ENCODE measurements at places on chromosomes 7 and 10.

DNA sequence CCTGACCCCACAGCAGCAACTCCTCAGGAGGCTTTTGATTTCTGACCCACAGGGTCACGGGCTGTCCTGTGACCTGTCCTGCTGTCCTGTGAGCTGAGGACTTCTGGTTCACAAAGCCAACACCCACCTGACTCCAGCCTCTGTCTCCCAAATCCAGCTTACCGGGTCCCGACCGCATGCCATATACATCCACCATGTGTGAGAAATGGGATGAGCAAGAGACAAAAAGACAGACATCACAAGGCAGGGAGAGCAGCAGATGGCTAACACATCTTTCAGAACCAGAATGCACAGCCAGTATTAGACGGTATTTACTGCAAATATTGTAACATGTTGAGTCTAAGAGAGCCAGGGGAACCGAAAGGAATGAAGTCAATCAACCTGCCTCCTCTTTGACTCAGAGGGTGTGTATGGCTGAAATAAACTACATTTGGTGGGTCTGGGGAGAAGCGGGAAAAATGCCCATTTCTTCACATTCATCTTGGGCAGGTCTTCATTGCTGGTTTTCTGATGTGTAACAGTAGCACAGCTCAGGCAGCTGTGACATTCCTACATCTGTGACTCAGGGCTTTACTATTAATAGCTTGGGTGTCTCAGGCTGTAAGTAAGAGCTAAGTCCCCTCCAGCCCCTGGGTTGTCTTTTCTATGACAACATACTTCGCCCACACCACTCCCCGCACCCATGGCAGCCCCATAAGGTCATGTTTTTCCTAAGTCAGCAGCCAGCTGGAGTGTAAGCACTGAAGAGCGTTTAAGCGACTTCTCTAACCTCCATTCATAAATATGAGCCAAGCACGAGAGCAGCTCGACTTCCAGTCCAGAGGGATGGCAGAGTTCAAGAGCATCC is 25.0 kb downstream of the ABLIM1 start:
- DNase-seq, result no peak

DNA sequence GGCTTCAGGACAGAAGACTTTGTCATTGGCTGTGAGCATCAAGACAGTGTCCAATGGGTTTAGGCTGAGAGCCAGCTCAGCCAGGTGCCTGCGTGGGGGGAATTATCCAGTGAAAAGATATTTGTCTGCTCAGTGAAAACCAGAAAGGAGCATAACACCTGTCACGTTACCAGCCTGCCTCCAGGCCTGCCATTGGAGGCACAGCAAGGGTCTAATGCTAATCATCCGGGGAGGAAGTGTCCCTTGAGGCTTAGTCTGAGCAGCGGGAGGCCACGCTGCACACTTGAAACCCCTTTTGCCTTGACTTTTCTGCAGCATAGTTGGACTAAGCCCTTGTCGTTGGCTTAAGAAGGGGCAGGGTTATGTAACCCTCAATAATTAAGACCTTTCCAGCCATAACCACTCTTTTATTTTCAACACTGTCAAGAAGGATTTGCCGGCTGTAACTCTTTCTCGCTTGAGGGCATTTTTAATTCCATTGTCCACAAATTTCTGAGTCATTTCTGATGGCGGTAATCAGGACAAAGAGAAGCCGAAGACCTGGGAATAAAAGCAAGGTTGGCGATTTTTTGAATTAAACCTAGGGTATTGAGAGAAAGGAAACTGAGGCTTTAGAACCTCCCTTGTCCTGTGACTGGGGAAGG is 639.6 kb upstream of the FOXK1 start:
- no peak for DNase-seq

- no peak for DNase-seq
Measured at GRCh38 chr7:47978790-47979144, 648 bp downstream of the HUS1 start.

DNA sequence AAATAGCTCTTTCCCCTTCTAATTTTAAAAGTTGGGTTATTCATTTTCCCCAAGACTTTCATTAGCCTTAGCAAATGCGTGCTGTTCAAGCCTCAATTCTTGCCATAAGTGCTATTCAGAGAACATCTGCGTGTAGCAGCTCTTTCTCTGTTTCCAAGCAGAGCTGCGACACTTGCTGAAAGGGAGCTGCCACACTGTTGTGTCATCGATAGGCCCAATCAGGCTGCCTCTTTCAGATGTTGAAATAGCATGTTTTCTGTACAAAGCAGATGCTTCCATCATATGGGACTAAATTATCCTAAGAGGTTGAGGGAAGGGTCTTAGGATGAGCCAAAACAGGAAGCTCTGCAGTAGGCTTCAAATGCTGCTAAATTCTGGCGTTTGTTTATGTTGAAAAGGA is 220.9 kb upstream of the CDC14C start:
- no peak for DNase-seq

DNA sequence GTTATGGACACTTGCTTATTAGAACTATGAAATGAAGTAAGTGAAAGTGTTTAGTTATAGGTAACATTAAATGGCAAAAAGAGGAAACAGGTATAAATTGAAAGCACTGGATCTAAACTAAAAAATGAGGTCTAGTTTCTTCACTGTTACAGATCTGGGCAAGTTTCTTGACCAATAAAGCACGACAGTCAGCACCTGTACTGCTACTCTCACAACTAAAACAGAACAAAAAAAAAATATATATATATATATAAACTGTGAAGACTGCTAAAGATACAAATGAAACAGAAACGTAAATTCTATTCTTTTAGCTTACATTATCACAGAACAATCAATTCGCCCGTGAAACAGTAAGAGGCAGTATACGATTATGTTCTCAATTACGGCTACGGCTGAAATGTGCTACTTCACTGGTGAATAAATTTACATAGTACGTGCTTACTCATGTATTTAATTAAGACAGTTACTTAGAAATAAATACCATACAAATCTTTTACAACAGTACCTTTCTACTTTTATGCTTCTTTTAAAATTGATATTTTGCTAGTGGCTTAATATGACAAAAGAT is 4.2 kb downstream of the AHR start:
- DNase-seq, result no peak

GRCh38 chr7:116731023-116731395 is 59.0 kb downstream of the MET start:
- DNase-seq, result no peak

DNA sequence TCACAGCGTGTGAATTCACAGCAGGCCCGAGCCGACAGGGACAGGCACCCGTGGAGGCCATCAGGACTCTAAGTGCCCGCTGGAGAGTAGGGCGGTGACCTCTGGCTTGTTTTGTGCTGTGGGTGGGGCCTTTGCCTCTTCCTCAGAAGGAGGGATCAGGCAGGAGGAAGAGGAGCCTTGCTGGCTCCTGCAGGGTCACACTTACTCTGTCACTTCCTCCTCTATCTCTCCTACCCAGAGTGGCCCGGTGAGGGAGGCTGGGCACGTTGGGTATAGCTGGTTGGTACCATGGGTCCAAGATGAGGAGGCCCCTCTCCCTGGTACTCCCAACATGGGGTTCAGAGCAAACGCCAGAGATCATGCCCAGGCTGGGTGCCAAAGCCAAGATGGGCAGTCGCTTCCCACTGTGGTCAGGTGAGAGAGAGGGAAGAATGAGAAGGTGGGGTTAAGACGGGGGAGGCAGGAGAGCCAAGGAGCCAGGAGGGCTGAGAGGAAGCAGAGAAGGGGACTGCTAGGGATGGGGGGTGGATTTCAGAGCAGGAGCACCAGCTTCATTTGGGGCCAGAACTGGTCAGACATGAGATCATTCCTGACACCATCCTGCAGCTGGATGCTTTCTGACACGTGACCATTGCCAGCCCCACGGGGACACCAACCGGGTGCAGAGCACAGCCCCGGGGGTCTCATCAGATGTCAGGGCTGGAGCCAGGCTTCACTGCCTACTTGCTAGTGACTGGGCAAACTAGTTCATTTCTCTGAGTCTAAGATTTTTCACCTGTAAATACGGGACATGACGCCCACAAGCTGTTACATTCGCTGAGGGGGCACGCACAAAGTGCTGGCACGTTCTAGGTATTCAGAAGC is 54.8 kb upstream of the CACUL1 start:
- no peak for DNase-seq

GRCh38 chr7:2724453-2725177 is 36.6 kb downstream of the AMZ1 start:
- DNase-seq, result no peak

GRCh38 chr10:100745882-100746783 is 751 bp downstream of the PAX2 start:
- no peak for DNase-seq

DNA sequence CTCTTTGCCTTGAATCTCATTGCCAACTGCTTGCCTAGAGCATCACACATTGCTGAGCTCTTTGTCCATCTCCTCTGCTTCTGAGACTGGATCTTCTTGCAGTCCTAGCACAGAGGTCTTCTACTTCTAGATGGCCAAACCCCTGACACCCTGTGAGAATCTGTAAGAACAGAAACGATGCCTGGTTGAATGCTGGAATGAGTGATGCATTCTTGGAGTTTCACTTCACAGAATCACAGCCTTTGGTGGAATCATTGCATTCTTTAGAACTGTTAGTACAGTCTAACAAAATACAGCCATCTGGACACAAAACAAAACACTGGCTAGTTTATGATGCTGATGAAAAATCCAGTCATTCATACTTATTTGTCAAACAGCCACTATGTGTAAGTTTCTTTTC is 141.7 kb upstream of the ITGB1 start:
- DNase-seq, result no peak

- no peak for DNase-seq
Measured at GRCh38 chr10:30093303-30093950, 34.0 kb upstream of the JCAD start.
